Hepatic stellate cell (primary cell): ENCODE measurements at places on chromosomes 4 and X.

DNA sequence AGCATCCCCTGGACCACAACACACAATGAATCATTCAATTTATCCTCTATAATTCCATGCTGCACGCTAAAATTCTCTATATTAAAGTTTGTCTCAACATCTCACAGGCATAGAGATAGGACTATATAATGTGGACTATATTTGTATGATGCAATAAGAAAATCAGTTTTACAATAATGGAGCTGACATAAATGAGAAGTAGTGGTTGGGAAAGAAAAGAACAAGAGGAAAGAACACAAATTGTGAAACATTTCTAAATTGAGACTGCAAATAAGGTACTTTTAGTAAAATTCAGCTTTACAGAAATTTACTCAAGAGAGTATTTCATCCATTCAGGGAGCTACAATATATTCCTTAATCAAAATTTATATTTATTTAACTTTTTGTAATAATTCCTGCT lies 120.4 kb downstream of the ARAP2 start:
- no peak for DNase-seq

DNA sequence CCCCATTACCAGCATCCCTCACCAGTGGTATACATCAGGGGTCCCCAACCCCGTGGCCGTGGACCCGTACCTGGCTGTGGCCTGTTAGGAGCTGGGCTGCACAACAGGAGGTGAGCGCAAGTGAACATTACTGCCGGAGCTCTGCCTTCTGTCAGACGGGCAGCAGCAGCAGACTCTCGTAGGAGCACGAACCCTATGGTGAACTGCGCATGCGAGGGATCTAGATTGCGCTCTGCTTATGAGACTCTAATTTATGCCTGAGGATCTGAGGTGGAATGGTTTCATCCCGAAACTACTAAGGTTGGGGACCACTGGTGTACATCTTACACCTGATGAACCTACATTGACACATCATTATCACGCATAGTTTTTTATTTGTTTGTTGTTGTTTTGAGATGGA lies 52.8 kb upstream of the DHX15 start:
- DNase-seq = no peak

GRCh38 chr4:85147481-85148076 lies 181.1 kb upstream of the WDFY3 start:
- DNase-seq = peak; percentile 19

GRCh38 chrX:30589146-30589888 lies 11.8 kb upstream of the TASL start:
- DNase-seq = no peak

- DNase-seq = no peak
Observed at GRCh38 chr4:7663075-7663541, 228.4 kb upstream of the PSAPL1 start.

DNA sequence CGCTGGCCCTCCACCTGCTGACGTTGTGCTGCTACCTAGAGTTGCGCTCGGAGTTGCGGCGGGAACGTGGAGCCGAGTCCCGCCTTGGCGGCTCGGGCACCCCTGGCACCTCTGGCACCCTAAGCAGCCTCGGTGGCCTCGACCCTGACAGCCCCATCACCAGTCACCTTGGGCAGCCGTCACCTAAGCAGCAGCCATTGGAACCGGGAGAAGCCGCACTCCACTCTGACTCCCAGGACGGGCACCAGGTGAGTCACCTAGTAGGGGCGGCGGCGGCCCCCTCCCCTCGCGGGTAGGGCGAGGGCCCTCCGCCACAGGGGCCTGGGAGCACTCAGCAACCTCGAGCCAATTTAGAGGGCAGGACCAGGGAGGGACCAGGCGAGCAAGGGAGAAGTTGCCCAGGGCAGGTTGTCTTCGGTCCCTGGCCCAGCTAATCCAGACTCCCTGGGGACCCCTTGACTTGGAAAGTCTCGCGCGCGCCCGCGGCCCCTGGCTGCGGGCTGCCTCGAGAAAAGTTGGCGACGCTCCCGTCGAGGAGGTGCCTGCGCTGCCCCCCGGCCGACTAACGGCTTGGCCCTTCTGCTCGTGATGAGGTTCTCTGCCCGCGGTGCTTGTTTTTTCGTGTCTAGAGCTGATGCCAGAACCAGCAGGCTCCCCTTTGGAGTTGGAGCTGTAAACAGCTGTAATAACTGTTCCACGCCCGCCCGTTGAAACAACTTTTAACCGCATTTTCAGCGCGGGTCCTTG lies 717 bp downstream of the EDA start:
- peak; percentile 2 for DNase-seq

- no peak for DNase-seq
Observed at GRCh38 chrX:46204721-46205422, 340.3 kb downstream of the ZNF674 start.

DNA sequence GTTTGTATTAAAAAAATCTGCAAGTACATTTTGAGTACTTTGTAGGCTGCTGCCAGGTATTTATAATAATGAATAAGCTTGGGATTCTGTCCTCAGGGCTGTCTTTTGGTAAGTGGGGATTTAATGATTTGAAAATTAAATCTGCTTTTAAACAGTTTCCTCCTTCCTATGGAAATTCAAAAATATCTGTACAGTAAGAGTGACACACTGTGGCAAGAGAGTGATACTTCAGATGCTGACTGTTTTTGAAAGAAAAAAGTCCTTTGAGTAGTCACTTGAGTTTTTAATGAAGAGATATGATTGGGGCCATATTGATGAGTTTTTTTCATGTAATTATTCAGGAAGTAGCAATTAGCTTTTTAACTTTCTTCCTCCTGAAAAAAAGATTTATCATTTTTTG lies 49.2 kb downstream of the SMARCAD1 start:
- DNase-seq = no peak

- DNase-seq = peak; percentile 48
Observed at GRCh38 chrX:119622356-119623232, 16.4 kb upstream of the NKRF start.

DNA sequence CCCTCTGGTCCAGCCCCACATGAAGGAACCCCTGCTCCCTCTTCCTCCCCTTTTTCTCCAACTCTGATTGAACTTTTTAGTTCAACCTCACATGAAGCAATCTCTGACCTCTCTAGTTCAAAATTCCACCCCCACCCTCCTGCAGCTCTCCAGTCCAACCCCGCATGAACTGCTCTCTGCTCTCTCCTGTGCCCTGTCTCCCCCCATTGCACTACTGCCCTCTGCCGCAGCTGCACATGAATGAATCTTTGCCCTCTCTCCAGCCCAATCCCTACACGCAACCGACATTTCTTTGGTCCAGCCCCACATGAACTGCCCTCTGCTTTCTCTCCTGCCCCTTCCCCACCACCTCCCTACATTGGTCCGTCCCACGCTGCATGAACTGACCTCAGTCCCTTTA lies 6.9 kb downstream of the CETN2 start:
- no peak for DNase-seq

- DNase-seq = no peak
Observed at GRCh38 chrX:146754268-146754667, 55.3 kb upstream of the CXorf51B start.

GRCh38 chr4:8391972-8392371 lies 48.6 kb downstream of the ACOX3 start:
- no peak for DNase-seq

DNA sequence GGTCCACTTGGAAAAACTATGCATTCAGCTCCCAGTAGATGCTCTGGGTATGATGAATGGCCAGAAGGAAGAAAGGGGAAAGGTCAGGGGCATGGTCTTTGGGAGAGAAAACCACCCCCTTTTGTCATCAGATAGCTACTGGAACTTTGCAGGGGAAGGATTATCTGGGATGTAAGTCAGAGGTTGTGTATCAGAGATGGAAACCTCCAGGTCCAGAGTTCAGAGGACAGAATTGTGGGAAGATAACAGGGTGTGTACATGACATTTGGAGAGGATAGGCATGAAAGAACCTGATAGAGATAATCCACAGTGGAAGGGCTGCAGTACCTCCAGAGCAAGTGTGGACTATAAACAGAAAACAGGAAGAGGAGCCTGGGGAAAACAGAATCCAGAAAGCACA lies 262.7 kb downstream of the SPRY1 start:
- DNase-seq = no peak

DNA sequence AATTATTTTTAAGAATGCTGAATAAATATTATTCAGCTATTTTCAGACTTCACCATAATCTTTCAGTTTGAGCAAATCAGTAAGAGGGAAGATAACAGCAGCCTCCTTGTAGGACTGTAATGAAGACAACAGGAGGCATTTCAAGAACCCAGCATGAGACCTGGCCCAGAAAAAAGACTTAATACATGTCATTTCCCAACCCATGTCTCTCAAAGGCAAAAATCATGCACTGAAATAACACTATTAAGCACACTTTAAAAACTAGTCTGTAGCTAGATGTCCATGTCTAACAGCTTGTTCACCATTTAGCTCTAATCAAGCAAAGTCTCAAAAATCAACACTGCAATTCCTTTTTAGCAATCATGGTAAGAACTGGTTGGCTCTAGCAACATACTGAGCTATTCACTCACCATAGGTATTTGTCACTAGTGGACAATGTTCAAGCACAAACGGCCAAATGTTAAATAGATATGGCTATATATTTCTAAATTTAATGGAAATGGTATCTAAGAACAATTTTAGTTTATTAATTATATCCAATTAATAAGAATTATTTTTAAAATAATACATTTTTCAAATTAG lies 109.9 kb downstream of the WDFY3 start:
- no peak for DNase-seq

DNA sequence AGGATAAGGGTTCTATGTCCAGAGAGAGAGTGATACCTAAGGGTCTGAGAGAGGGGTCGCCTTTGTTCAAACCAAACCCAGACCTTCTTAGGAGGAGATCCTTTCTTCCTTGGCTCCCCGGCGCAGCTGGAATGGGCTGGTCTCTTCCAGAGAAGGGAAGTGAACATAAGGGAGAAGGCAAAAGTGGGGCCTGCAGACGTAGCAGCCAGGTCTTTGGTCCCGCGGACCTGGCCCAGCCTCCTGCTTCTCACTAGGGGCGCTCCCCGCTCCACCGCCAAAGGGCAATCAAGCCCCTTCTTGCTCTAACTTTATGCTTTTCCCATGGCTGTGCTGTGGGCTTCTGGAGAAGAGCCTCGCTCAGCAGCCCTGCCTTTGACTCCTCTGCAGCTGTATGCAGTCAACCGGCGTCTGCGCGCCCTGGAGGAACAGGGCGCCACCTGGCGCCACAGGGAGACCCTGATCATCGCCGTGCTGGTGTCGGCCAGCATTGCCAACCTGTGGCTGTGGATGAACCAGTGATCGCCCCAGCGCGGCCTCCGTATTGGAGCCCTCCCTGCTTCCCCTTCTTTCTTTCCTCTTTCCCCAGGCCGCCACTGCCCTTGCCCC lies 6.5 kb downstream of the FATE1 start:
- no peak for DNase-seq

GRCh38 chrX:118976599-118977340 lies 2.4 kb downstream of the LONRF3 start:
- DNase-seq = no peak

DNA sequence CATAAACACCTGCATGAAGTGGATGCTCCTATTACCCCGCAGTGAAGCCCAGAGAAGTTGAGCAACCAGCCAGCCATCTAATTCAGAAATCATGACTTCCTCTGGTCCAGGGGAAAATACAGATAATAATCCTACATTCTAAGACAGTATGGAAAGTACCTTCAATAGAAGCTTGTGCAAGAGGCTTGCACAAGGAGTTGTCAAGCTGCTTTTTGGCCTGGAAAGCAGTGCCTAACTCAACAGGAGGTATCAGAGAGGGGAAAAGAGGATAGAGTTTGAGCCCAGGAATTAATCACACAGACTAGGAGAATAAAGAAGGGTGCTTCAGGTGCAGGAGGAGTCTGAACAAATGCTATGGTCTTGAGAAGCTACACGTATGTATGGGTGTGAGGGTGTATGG lies 26.7 kb downstream of the TMEM192 start:
- DNase-seq = no peak

GRCh38 chr4:4338210-4339001 lies 48.4 kb downstream of the ZBTB49 start:
- DNase-seq = no peak

GRCh38 chr4:169059306-169060211 lies 49.5 kb upstream of the CBR4 start:
- DNase-seq = no peak

GRCh38 chr4:105894660-105895582 lies at the start of gene NPNT:
Gene NPNT, plus strand, starts transcription at chr4:105895471. Its CDS starts 182 bp downstream, at chr4:105895653.
- no peak for DNase-seq

- no peak for DNase-seq
Observed at GRCh38 chr4:162151386-162151785, 12.4 kb downstream of the FSTL5 start.

DNA sequence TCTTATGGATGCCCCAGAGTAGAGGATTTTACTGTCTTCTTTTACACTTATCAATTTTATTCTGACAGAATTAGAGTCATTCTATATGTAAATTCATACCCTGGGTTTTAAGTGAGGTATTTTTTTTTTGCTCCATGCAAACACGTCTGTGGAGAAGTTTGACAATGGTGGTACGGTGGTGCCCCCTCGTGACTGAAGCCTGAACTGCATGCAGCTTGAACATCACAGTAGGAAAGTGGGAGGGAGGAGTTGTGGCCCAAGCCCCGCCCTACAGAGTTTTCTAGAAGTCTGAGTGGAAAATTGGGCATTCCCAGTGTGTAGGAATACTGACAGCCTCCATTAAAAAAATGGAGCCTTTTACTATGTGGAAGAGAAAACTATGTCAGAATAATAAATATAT lies 73.3 kb upstream of the RAB40AL start:
- peak; percentile 38 for DNase-seq

- no peak for DNase-seq
Observed at GRCh38 chrX:155966876-155967275, 30.6 kb upstream of the IL9R start.

GRCh38 chr4:151267822-151268535 lies 9.0 kb upstream of the PRSS48 start:
- DNase-seq = no peak
